ENCODE measurements at places on chromosomes 3 and 15.

DNA sequence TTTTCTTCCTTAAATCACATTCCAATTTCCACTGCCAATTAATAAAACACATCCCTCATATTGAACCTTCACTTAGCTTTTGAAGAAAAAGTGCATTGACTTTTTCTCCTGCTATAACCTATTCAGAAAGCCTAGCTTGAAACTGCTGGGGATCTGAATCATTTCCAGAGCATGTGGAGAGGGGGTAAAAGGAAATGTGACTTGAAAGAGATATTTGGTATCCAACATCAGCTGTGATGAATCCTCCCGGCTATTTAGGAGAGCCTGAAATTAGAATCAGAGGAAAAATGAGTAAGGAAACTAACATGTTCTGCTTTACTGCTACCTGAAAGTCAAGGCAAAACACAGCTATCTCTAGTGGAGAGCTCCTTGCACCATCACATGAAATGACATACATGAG lies 2.6 kb upstream of the GNB5 start:
- DNase-seq: no peak

DNA sequence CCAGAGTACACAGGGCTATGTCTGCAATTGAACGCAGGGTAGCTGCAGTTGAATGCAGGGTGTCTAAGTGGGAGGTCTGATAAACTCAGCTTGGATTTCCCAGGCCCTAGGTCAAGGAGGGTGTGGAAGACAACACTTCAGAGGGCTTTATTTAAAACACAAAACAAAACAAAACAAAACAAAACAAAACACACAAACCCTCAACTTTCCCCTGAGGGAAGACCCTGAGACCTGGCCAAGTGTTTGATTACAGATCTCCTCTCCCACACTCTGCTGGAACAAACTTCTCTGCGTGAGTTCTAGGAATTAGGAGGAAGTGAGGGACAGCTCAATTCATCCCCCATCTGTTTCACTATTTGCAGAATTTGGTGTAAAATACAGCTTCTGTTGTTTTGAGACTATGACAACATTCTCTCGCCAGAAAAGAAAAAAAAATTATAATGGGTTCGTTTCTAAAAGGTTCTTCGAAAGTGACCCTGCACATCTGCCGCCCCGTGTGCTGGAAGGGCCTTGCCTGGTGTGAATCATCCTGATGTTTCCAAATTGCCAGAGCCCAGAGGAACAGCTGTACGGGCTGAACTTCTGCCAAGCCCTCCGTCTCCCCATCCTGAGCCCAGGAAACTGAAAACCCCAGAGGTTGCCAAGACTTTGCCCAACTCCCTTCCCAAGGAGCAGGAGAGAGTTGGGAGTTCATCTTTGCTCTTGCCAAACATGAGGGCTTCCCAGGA lies 73.3 kb upstream of the RAD18 start:
- no peak for DNase-seq

DNA sequence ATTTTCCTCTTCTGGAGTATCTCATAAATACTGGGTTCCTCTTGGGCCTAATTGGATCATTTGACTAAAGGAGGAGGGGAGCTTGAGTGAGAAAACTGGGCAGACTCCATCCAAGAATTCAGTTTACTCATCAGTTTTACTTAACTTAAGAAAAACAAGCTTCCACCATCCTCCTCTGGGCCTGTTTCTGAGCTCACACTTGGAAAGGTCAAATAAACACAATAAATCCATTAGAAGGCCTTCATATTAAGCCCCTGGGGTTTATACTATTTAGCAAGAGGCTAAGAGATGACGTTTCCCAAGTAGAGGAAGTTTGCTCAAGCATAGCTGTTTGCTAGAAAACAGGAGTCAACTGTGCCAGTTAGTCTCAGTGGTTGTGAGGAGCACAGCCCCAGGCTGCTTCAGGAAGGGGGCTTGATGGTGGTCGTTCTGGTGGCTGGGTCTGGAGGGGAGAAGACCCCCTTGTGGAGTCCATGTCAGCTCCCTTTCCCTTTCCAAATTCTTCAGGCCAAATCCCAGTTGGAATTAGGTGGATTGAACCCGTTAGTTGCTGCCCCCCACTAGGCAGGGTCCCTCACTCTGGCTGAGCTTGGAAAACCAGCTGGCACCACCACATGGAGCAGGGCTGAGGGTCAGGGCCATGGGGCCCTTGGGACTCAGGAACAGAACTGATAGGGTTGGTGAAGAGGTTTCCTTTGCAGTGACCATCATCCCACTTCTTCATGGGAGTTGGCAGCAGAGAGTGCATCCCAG lies 64.8 kb downstream of the SPSB4 start:
- no peak for DNase-seq

GRCh38 chr3:11568503-11569155 lies 75.1 kb downstream of the VGLL4 start:
- no peak for DNase-seq

DNA sequence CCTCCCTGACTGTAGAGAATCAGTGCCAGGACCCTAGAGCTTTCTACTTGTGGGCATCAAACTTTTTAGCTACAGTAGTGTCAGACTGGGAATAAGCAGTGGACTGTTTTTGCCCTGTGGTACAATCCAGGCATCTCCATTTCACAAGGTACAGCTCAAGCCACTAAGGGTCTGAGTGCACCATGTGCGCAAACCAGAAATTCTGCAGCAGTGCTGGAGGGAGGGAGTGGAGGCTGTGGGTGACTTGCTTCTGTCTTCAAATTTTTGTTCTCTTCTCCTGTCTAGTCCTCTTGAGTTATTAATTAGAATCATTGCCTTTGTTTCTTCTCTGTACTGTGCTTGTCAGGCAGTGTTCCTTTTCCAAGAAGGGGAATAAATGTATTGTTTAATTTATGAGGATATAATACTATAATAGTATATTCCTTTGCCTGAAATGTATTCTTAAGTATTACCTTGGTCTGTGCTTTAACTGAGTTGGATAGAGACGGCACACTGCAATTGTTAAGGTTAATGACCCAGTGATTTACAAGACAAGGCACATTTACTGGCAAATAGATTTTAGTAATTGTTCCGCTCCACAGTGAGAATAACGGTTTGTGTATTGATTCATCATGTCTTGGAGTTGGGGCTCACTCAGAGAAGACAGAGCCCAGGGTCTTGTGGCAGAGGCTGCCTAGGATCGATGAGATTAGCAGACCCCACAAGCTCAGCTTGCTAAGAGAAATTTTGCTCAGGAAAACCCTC lies 390.6 kb upstream of the CFAP20DC start:
- no peak for DNase-seq

DNA sequence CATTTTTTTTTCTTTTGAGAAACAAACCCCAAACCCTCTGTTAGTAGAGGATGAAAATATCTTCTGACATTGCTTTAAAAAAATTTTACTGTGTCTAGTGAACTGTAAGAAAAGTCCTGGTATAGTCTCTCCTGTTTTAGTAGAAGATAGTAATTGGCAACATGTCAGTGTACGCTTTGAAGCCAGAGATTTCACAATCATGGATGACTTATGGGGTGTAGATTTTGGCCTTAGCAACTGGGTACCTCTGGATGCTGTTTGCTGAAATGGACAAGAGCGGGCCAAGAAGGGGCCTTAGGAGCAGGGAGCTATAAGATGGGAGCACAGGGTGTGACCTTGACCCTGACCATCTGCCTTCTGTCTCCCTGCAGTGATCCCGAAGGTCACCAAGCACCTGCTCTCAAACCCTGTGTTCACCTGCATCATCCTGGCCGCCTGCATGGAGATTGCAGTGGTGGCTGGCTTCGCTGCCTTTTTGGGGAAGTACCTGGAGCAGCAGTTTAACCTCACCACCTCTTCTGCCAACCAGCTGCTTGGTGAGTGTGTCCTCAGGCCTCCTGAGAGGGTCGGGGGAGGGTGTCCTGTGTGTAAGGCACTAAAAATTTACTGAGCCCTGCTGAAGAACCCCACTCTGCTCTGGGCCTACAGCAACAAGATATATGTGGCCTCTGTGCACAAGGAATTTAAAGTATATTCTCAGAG lies 266.7 kb downstream of the SLCO3A1 start:
- no peak for DNase-seq

Measured in naive thymus-derived CD8-positive, alpha-beta T cell (primary cell).